ENCODE measurements at places on chromosomes 4 and X. TPM values are rescaled to one million over a fixed set of nuclear protein-coding genes. Genes with fewer than 3 reads are reported as not detected.

- DNase-seq: no peak
Observed at GRCh38 chr4:147421456-147421855, 59.4 kb upstream of the EDNRA start.

DNA sequence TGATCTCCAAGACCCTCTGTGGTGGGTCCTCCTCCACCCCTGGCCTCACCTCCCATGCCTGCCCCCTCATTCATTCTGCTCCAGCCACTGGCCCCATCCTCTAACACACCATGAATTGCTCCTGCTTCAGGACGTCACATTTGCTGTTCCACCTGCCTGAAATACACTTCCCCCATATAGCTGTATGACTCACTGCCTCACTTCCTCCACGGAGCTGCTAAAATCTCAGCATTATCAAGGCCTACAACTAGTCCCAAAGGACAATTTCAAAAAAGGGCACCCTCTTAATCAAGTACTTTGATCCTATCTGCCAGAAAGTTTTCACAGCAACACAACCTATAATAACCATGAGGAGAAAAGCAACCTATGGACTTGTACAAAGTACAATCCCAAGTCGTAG is 43.6 kb upstream of the PHOX2B start:
- no peak for DNase-seq

Gene PLXNB3
- total RNA-seq: 0.82 TPM

Gene TLR1
- total RNA-seq: 2.0 TPM

Gene FGF5
- 0.82 TPM for total RNA-seq

Gene DMRTC1B
- 0.41 TPM for total RNA-seq

Measured in frontal cortex (tissue), 4 donors.